Activated T-cell treated with anti-CD3 and anti-CD28 coated beads for 4 hours (primary cell): ENCODE measurements at places on chromosomes 5 and 9.

DNA sequence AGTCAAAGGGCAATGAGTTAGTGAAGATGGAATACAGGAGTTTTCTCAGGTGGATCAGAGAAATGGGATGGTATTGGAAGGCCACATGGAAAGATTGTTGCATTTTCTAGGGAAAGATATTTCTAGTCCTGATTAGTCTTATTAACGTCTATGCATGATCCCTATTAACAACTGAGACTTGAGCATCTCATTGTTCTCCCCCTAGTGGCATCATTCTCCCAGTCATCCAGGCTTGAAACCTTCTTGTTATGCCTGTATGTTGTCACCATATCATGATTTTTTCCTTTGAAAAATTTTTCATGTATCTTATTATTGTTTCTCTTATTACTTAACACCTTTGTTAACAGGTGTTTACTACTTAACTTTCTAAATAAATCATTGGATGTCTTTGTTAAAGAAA, 34.4 kb downstream of the KIF2A start:
- no peak for DNase-seq

GRCh38 chr5:171481571-171482433, 62.4 kb downstream of the FGF18 start:
- no peak for DNase-seq

GRCh38 chr5:82335806-82336205, 57.7 kb upstream of the RPS23 start:
- no peak for DNase-seq

- no peak for DNase-seq
These were observed 255.9 kb downstream of the SAXO1 start for GRCh38 chr9:18776836-18777820.

DNA sequence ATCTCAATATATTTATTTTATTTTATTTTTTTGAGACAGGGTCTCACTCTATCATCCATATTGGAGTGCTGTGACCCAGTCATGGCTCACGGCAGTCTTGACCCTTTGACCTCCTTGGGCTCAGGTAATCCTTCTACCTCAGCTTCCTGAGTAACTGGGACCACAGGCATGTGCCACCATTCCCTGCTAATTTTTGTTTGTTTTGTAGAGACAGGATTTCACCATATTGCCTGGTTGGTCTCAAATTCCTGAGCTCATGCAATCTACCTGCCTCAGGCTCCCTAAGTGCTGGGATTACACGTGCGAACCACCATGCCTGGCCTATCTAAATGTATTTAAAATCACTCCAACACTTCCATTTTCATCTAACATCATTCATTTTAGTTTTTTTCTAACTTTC, 190.5 kb upstream of the CHD1 start:
- DNase-seq, result no peak

DNA sequence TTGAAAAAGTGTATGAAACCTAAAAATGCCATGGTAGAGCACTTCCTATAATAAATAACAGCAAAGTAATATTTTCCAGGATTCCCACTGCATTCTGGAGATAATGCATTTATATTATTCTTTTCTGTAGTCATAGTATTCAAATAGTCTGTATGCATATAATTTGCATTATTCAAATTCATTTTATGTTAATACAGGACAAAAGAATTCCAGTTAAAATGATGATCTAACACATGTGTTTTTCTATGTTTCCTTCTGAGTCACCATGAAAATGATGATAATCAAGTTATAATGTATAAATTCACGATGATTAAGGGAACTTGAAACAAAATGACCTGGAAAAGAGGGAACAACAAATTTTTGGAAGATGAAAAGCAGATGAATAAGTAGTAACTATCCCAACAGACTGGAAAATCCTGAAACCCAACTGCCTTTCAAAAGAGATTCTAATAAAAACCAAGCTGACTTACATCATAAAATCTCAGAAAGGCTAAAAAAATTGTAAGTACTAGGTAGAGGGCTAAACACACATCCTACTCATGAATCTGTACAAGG, 358.6 kb upstream of the PAPPA start:
- no peak for DNase-seq

GRCh38 chr5:113266913-113267227, 167.9 kb downstream of the TSSK1B start:
- DNase-seq, result no peak

DNA sequence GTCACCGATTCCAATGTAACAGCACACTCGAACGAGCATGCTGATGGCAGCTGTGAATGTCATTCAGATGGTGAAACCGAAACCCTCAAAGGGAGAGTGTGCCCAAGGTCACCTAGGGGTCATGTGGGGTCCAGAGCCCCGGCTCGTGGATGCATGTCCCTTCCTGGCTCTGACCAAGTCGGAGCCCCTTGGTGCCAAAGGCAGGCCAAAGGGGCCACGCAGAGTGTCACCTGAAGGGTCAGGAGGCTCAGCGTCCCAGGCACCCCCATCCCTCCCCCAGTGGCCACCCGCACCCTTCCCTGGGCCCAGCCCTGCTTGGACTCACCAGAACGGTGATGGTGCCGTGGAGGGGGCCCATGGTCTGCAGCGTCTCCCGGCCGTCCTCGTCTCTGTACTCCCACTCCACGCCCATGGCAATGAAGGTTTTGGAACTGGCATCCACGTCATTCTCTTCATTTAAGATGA, 69.5 kb downstream of the ZNF354C start:
- no peak for DNase-seq

DNA sequence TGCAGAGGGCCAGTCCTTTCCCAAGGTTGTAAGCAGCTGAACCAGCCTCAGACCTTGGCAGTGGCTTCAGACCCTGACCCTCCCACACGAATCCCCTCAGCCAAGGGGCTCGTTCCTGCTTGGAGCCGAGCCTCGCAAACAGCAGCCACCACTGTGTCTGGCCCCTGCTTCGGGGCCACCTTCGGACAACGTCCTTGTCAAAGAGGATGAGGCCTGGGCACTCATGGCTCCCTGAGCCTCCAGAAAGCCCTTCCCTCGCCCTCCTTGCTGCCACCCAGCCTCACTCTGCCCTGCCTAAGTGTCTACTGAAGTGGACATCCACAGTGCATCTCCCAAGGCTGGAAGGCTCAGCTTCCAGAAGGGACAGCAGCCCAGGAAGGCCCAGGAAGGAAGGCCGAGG, 161.7 kb downstream of the OLFM1 start:
- DNase-seq, result no peak

GRCh38 chr9:13160051-13160450, 119.4 kb downstream of the MPDZ start:
- no peak for DNase-seq

- no peak for DNase-seq
These were observed 23.5 kb upstream of the GHR start for GRCh38 chr5:42399702-42400101.

GRCh38 chr5:103270581-103270980, 12.0 kb downstream of the MACIR start:
- no peak for DNase-seq
